Ovary (tissue), 10 donors: ENCODE measurements at places on chromosomes 13 and 19. TPM values are rescaled to one million over a fixed set of nuclear protein-coding genes. Genes with fewer than 3 reads are reported as not detected.
A peak's percentile ranks its signal among the peaks of the same experiment; 100 is the strongest.

Gene SEMA6B
- polyA plus RNA-seq, result 7.6 TPM

Gene ANKRD27
- polyA plus RNA-seq, result 9.9 TPM

Gene RASAL3
- 0.63 TPM for polyA plus RNA-seq

Gene C1QTNF9
- 0.39 TPM for polyA plus RNA-seq

Gene MISP
- polyA plus RNA-seq, result 0.12 TPM

DNA sequence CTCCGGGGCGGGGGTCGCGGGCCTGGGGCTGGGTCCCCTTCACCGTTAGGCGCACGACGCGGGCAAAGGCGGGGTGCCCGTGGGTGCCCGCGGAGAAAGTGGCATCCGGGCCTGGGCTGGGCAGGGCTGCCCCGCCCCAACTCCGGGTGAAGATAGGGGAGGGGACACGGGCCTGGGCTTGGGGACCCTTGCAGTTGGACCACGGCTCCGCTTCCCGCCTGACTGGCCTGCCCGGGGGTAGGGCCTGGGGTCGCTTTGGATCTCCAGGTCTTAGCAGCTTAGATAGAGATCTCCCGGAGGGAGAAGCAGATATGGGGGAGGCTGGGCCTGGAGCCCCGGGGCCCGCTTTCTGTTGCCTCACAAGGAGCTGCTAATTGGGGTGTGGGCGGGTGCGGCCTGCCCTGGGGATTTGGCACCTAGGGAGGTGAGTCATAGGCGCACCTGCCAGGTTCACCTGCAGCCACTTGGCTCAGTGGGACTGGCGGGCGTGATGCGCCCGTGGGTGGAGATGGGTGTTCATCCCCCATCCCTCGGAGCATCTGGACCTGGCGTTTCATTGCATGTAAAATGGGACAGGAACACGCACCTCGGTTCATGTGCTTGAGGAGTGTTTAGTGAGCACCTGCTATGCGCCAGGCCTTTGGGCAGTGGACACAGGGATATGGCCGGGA is 585 bp downstream of the MAP1S start:
- peak; percentile 50 for DNase-seq

- DNase-seq, result no peak
Measured at GRCh38 chr13:32036757-32037156, 5.2 kb downstream of the FRY start.

- DNase-seq, result peak; percentile 89
Measured at GRCh38 chr13:40069173-40070044, 413.9 kb downstream of the COG6 start.

- DNase-seq, result peak; percentile 73
Measured at GRCh38 chr19:40610396-40611064, 9.4 kb downstream of the LTBP4 start.

GRCh38 chr13:40758811-40759210 is 12.2 kb downstream of the MRPS31 start:
- no peak for DNase-seq
